Activated effector memory CD4-positive, alpha-beta T cell treated with anti-CD3 and anti-CD28 coated beads, Interleukin-2, amount 50 U/mL, for 16 hours (primary cell): ENCODE measurements at places on chromosomes 16 and 17.

- no peak for DNase-seq
Observed at GRCh38 chr16:83830769-83831455, 23.1 kb downstream of the HSBP1 start.

DNA sequence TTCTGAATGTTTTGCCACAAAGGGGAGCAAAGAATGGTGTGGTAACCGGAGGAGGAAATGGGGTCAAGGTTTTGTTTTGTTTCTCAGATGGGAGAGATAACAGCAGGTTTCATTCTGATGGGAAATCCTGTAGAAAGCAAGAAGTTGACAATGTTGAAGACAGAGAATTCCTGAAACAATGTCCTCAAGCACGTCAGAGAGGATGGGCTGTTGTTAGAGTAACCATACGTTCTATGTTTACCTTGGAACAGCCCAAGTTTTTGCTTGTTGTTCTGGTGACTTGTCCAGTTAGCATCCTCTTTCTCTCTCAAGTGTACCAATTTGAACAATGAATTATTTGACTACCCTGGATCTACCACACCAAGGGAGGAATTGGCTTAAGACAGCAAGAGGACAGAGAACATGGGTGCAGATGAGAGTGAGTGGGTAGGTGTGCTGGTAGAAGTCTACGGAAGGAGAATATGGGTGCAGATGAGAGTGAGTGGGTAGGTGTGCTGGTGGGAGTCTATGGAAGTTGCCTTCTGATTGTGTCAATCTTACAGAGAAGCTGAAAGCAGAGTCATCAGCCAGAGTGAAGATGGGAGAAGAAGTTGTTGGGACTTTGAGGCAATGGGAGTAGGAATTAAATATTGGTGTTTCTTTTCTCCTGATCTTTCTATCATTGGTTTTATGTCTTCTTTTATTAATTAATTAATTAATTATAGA, 14.8 kb upstream of the NSRP1 start:
- no peak for DNase-seq

GRCh38 chr17:30858556-30859250, 26.9 kb downstream of the ATAD5 start:
- DNase-seq = no peak

GRCh38 chr16:86714166-86714565, 135.8 kb downstream of the FOXL1 start:
- no peak for DNase-seq

GRCh38 chr17:77132411-77133086, 8.2 kb upstream of the SEC14L1 start:
- DNase-seq = no peak

GRCh38 chr16:61148930-61149329, 887.3 kb downstream of the CDH8 start:
- no peak for DNase-seq

DNA sequence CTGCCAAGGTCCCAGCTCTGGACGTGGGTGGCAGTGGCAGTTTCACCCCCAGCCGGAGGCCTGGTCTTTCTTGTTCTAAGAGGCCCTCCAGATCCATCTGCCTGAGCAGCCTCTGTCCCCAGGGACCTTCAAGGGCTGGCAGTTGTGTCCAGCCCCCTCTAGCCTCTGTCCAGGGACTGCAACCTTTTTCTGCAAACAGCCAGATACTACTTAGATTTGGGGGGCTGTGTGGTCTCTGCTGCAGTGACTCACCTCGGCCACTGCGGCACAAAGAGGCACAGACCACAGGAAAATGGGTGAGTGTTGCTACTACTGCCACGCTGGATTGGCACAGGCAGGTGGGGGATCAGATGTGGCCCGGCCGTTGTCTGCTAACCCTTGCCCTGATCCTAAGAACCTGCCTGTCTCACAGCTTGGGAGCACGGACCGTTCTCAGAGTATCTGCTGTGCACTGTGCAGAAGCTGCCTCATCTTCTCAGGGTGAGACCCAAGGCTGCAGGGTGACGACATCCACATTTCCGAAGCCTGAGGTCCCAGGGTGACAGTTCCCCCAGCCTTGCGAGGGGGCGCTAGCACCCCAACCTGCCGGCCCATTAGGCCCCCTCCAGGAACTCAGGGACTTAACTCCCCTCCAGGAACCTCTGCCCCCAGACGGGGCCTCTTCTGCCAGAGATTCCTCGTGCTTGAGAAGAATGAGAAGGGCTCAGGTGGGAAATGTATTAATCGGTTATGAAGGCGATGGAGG, 27.6 kb downstream of the MXRA7 start:
- DNase-seq = no peak

- no peak for DNase-seq
Observed at GRCh38 chr17:73302189-73302588, 9.6 kb downstream of the CDC42EP4 start.

DNA sequence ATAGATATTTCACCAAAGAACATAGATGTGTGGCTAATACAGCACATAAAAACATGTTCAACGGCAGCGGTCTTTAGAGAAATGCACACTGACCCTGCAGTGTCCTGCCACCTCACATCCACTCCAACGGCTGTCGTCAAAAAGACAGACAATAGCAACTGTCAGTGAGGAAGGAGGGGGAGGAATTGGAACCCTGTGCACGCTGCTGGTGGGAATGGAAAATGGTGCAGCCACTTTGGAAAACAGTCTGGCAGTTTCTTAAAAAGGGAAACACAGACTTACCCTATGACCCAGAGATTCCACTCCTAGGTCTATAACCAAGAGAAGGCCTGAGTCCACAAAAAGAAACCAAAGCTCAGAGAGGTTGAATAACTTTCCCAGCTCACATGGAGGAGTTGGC, 7.7 kb downstream of the CEP295NL start:
- DNase-seq = no peak

- DNase-seq = peak; percentile 77
Observed at GRCh38 chr17:68437979-68438822, 19.1 kb downstream of the WIPI1 start.

GRCh38 chr17:9071016-9071415, 49.7 kb downstream of the NTN1 start:
- DNase-seq = no peak

GRCh38 chr16:76784530-76784929, 406.5 kb upstream of the MON1B start:
- no peak for DNase-seq

GRCh38 chr16:28010671-28011070, 52.8 kb downstream of the GSG1L start:
- DNase-seq = no peak

DNA sequence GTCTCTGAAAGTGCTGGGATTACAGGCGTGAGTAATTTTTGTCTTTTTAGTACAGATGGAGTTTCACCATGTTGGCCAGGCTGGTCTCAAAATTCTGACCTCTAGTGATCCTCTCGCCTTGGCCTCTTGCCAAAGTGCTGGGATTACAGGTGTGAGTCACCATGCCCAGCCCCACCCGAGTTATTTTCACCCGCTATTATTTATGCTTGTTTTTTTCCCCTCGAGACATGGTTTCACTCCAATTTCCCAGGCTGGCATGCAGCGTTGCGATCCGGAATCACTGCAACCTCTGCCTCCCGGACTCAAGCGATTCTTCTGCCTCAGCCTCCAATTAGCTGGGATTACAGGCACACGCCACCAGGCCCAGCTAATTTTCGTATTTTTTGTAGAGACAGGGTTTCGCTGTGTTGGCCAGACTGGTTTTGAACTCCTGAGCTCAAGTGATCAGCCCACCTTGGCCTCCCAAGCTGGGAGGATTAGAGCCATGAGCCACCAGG, 9.2 kb downstream of the RPL23 start:
- DNase-seq = no peak

- DNase-seq = no peak
Observed at GRCh38 chr17:34667656-34668055, 88.3 kb downstream of the TMEM132E start.

DNA sequence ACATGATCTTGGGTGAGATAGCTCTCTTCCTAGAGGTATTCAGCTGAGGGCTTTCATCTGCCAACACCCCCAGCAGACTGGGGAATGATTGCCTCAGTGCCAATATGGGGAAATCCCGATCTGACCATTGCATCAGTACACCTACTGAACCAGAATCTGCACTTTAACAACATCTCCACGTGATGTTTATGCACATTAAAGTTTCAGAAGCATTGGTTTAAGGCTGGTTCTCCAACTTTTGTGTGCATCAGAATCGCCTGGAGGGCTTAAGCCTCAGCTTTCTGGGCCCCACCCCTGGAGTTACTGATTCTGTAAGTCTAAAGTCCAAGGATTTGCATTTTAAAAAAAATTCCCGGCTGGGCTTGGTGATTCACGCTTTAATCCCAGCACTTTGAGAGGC, 123.6 kb upstream of the MED13 start:
- no peak for DNase-seq

GRCh38 chr17:75277664-75278071, 6.6 kb upstream of the MIF4GD start:
- DNase-seq = no peak

- no peak for DNase-seq
Observed at GRCh38 chr17:66988069-66988798, 23.7 kb downstream of the CACNG4 start.

- DNase-seq = no peak
Observed at GRCh38 chr17:76250141-76250540, 9.8 kb upstream of the RNF157 start.

DNA sequence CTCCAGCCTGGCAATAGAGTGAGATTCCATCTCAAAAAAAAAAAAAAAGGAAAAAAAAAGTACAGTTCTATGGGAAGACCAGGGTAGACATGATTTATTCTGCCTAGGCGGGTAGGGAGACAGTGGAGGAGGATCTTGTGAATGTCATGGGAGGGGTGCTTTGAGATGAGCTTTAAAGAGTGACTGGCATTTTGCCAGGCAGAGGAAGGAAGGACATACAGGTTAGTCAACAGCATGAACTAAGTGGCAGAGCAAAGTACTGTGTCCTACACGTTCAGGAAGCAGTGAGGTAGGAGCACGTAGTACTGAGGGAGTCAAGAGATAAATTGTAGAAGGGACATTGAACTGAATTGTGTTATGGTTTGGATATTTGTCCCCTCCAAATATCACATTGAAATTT, 451.5 kb downstream of the TOX3 start:
- DNase-seq = no peak

DNA sequence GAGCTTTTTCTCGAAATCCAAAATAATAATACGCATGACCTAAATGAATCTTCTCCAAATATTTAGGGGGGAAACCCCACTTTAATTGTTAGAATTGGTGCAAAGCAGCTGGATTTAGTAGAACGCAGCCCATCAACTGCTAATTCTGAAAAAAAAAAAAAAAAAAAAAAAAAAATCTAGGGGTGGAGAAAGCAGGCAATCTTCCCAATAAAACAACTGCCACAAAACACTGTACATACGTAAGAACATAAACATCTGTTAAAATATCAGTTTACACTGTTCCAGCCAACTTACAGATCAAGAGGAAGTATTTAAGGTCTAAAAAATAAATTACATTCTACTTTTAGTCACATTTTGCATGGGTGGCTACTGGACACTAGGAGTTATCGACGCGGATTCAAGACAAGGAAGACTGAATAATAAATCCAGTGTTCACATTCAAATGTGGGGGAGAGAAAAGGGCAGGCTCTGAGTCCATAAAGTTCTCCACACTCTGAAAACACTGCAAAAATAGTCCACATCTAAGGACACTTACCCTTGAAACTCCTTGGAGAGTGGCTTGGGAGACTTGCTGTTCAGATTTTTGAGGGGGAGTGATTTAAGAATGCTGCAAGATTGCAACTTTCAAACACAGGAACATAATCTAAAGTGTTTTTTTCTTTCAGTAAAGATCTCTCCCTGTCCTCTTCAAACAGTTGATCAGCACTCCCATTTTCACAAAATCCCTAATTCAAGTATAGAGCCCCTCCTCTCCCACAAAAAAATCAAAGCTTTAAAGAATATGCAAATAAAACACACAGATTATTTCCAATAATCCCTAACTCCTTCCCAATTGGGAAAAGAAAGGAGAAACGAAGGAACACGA, 1.3 kb downstream of the APPBP2 start:
- no peak for DNase-seq

DNA sequence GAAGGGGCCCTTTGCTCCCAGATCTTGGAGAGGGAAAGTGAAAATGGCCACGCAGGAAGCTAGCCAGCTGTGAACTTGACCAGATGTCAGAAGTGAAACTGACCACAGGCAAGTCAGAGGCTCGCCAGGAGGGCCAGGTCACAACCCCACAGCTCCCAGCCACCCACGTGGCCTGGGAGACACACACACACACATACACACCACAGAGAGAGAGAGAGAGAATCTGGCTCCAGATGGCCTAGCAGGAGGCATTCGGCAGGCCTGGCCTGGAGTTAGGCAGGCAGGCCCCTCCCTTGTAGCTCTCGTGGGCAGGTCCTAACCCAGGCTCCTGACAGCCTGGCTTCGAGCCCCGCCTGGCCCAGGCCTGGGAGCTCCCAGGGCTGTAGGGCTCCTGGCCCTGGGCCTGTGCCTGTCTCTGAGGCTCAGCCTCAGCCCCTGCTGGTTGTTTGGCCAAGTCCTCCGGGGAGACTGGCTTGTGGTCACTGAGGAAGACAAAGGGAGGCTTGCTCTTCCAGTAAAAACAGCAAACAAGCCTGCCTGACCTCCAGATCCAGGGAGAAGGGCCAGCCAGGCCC, 20.2 kb downstream of the NGFR start:
- DNase-seq = no peak

GRCh38 chr17:79075861-79076406, 1.3 kb downstream of the ENGASE start:
- peak; percentile 51 for DNase-seq

DNA sequence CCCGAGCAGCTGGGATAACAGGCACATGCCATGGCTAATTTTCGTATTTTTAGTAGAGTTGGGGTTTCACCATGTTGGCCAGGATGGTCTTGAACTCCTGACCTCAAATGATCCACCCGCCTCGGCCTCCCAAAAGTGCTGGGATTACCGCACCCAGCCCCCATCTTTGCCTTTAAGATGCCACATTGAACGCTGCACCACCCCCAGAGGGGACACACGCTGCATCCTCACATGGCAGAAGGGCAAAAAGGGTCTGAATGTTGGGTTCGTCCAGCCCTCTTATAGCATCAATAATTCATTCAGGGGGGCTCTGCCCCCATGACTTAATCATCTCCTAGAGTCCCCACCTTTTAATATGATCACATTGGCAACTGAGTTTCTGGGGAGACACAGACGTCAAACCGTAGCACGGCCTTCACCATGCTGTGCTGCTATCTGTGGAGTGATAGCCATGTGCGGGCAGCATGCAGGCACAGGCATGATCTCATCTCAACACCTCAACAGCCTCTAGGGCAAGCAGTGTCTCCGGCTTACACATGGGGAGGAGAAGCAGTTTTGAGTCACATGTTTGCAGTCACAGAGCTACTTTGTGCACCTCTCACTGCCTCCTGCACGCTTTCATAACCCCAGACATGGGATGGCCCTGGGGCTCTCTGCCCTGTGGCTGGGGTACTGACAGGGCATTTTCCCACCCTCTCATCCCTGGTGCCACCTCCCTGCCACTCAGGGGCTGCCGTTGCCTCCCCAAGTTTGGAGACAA, 30.0 kb downstream of the IL21R start:
- peak; percentile 60 for DNase-seq

- peak; percentile 8 for DNase-seq
Observed at GRCh38 chr16:86723689-86724088, 145.3 kb downstream of the FOXL1 start.

DNA sequence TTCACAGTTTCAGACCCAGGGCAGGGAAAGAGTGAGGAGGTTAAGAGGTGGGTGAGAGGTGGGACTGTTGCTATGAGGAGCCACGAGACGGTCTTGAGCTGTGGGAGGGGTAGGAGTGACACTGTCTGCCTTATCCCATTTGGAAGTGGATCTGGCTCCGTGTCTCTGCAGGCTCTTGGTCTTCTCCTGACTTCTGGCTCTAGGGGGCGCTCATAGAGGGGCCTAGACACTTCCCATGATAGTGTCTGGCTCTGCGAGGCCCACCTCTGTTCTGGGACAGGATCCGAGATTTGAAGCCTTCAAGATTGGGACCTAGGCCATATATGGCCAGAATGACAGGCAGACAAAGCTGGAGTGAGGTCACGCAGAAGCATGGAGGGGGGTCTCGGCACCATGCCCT, 204.5 kb downstream of the GSG1L start:
- peak; percentile 21 for DNase-seq
